Right lobe of liver (tissue), 6 donors: ENCODE measurements at places on chromosomes 4 and X. TPM values are rescaled to one million over a fixed set of nuclear protein-coding genes. Genes with fewer than 3 reads are reported as not detected.

DNA sequence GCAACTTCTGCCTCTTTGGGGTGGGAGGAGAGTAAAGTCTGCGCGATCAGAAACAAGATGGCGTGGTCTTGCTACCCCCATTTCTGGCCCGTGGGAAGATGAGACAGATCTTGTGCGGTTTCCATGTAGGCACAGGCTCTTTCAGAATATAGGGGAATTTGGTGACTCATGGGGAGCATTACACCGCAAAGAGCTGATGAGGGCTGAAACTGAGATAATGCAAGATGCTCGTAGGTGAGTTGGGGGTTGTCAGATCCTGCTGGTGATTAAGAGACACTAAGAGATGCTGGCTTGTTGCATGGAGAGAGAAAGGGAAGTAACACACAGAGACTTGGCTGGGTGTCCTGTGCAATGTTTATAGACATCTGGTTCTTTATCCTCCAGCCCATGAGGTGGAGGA, 1.5 kb downstream of the EVC start:
- H3K4me3 ChIP-seq: no peak overlapping the region
- H3K36me3 ChIP-seq: no peaks in the 10 kb centered on the region
- DNase-seq: no peak

DNA sequence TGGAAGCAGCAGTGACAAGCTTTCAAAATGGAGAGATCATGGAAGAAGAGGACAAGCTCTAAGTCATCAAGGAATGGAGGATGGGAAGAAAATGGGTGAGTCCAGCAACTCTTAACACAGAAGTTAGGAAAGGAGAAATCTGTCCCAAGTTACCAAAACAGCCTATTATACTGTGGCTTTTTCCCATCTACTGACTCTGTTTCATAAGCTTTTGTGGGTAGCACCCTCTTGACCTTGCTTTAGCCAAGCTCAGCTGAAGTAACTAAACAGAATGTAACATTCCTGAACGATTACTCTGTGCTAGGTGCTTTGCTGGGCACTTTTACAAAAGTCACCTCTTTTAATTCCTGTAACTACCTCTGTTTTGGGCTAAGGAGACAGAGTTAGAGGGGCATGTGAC, 54.9 kb downstream of the MAP7D2 start:
- DNase-seq: no peak
- H3K4me3 ChIP-seq: no peak overlapping the region
- H3K27me3 ChIP-seq: no peaks in the 10 kb centered on the region

DNA sequence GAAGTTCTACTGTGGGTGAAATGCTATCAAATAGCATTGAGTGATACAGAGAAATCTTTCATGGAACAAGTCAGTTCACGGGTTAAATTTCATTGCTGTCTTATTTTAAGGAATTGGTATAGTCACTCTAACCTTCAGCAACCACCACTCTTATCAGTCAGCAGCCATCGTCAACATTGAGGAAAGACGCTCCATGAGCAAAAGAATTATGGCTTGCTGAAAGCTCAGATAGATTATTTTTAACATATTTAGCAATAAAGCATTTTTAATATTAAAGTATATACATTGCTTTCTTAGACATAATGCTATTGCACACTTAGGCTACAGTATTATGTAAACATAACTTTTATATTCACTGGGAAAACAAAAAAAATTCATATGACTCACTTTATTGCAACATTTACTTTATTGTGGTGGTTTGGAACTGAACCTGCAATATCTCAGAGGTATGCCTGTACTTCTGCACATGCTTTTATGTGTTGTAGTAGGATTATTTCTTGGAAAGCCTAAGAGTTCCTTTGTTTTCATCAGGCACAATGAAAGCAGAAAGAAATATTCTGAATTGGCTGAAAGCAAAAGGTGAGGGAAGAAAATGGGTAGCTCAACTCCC, 586.7 kb downstream of the GBA3 start:
- H3K4me1 ChIP-seq: no peaks in the 10 kb centered on the region
- H3K36me3 ChIP-seq: no peaks in the 10 kb centered on the region
- H3K4me3 ChIP-seq: no peak overlapping the region
- DNase-seq: no peak

- no peaks in the 10 kb centered on the region for H3K4me1 ChIP-seq
- no peaks in the 10 kb centered on the region for H3K27me3 ChIP-seq
- no peaks in the 10 kb centered on the region for H3K36me3 ChIP-seq
- H3K27ac ChIP-seq: no peak overlapping the region
These were observed 115.5 kb upstream of the ACSL4 start for GRCh38 chrX:109848461-109849050.

DNA sequence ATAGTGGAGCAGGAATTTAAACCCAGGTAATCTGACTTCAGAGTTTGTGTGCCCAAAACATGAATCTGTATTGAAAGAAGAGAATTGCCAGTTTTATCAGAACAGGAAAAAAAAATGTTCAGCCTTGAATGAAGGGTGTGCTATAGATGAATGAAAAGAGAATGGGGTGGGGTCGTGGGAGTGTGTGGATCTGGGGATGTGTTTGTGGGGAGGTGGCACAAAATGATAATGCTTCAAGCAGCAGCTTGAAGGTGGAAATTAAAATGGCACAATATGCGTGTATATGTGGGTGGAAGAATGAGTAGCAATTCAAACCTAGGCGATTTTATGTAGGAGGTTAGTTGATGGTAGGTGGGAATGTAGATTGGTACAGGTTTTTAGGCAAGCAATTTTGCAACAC, 122.2 kb downstream of the IL1RAPL1 start:
- H3K4me3 ChIP-seq: no peak overlapping the region
- DNase-seq: no peak
- no peaks in the 10 kb centered on the region for H3K4me1 ChIP-seq
- H3K36me3 ChIP-seq: no peaks in the 10 kb centered on the region
- no peaks in the 10 kb centered on the region for H3K27me3 ChIP-seq

- no peaks in the 10 kb centered on the region for H3K27me3 ChIP-seq
- no peaks in the 10 kb centered on the region for H3K4me1 ChIP-seq
- no peak for DNase-seq
- H3K36me3 ChIP-seq: no peaks in the 10 kb centered on the region
- no peak overlapping the region for H3K27ac ChIP-seq
- no peak overlapping the region for H3K4me3 ChIP-seq
These were observed 276.3 kb upstream of the DKK2 start for GRCh38 chr4:107312366-107312765.

The TNMD gene
- not detected for total RNA-seq

The TLR1 gene
- total RNA-seq: 9.3 TPM

The PCDH18 gene
- total RNA-seq: 1.5 TPM

The HPGD gene
- total RNA-seq: 124 TPM
